ENCODE measurements at places on chromosomes 12 and 14.

- DNase-seq, result no peak
Measured at GRCh38 chr14:38171197-38171596, 36.5 kb upstream of the SSTR1 start.

- DNase-seq, result no peak
Measured at GRCh38 chr12:54213079-54213478, 24.3 kb upstream of the SMUG1 start.

- DNase-seq, result no peak
Measured at GRCh38 chr14:71538288-71538687, 393.9 kb upstream of the RGS6 start.

DNA sequence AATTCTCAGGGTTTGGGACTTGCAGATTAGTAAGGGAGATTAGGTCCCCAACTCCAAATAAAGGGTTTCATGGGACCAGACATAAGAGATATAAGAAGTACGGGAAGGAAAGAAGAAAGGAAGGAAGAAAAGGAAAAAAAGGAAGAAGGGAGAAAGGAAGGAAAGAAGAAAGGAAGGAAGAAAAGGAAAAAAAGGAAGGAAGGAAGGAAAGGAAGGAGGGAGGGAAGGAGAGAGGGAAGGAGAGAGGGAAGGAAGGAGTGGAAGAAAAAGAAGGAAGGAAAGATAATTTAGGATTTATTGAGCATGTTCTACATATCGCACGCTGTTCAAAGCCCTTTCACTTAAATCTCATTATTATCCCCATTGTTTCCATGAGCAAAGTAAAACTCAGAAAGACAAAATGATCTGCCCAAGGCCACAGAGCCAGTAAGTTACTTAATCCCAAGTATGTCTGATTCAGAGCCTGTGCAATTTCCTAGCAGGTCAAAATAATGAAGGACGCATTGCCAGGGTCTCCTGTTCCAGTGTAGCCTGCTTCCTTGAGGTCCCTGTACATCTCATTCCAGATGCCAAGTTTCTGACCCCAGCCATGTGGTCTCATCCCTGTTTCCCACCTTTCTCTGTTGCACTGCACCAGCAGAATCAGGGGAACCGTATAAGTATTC lies 3.9 kb upstream of the HDAC7 start:
- DNase-seq, result no peak

GRCh38 chr12:123094349-123095077 lies 56.4 kb downstream of the PITPNM2 start:
- no peak for DNase-seq

DNA sequence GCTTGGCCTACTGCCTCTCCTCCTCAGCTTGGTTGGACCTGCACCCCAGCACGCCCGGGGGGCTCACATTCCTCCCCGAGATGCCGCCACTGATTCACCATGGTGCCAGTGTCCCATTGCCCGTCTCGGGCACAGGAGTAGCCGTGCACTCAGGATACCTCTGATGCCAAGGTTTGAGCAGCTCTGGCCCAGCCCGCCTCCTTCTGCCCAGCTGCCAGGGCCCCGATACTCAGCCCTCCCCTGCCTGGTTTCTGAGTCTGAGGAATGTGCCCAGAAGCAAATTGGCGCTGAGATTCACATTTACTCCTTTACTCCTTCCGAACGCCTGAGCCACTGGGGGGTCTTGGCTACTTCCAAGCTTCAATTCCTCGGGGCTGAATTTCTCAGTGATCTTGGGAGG lies 63.5 kb downstream of the NINJ2 start:
- no peak for DNase-seq

GRCh38 chr12:115709540-115710011 lies 567.9 kb downstream of the MED13L start:
- no peak for DNase-seq

Measured in stimulated activated CD8-positive, alpha-beta memory T cell treated with anti-CD3 and anti-CD28 coated beads, Interleukin-4, amount 100 ng/mL, for 4 hours (primary cell).